ENCODE measurements at places on chromosomes 3 and 15.
A peak's percentile ranks its signal among the peaks of the same experiment; 100 is the strongest.

DNA sequence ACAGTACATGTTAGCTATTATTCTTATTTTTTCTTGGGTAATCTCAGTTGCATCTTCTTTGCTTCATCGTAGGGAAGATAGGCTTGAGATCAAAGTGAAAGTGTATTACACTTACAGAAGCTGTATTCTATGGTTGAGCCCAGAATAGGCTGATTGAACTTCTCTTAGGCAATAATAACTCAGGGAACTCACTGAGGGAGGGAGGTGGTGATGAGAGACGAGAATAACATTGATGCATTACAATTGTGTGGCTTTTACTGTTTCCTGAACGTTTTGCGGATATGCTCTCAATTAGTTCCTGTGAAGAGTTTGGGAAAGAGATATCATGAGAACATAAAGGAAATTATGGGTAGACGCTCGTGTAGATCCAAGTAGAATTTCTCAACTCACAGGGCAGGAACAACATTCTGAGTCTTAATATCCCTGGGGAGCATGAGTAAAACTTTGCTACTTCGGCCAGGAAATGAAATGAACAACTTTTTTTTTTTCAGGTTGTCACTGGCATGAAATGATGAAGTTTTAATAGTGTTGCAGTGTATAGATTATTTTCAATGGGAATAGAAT lies 302.2 kb downstream of the TUSC7 start:
- DNase-seq, result no peak

GRCh38 chr3:182527745-182528144 lies 265.6 kb upstream of the ATP11B start:
- no peak for DNase-seq

DNA sequence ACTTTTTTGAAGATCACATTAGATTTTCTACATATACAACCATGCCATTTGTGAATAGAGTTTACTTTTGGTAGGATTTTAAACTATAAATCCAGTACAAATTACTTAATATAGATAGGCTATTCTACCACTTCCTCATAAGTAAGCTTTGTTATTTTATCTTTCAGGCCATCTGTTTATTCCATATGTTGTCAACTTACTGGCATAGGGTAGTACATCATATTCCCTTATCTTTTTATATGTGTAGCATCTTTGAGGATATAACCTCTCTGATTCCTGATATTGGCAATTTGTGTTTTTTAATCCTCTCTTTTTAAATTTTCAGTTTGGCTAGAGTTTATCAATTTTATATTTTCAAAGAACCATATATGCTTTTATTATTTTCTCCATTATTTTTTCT lies 515.4 kb downstream of the DIPK2A start:
- no peak for DNase-seq

DNA sequence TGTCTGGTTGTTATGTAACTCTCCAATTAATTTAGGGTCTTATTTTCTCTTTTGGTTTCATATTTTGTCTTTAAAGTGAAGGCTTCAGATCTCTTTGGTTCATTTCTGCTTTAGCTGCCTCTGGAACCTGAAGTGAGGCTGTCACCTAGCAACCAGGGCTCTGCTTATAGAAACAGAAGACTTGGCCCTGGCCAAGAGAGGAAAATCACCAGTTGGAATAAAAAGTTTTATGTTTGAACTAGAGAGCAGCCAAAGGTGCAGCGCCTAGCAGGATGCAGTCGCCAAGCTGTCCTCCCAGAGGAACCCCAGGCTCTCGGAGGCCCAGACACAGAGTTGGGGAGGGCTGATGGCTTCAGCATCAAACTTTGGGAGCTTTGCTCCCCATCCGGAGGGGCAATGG lies 41.1 kb downstream of the LYZL4 start:
- DNase-seq, result no peak

DNA sequence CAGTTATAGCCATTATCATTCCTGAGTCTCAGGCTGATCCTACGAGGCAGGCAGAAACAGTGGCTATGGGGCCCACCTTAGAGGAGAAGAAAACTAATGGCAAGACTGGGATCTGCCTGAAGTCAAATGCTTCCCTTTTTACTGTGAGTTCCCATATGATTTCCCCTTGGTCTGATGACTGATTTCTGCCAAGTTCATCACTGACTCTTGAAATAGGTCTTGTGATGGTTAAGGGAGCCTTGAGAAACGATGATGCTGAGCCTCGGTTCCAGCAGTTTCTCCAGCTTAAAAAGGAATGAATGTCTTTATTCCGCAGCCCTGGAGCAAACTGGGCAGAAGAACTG lies 29.4 kb upstream of the LDHAL6B start:
- DNase-seq, result no peak

GRCh38 chr15:90113166-90113565 lies 10.9 kb upstream of the IDH2 start:
- DNase-seq, result no peak

- DNase-seq, result no peak
Observed at GRCh38 chr15:31116423-31117030, 15.0 kb upstream of the TRPM1 start.

- no peak for DNase-seq
Observed at GRCh38 chr3:100545371-100545770, 53.0 kb downstream of the TMEM45A start.

DNA sequence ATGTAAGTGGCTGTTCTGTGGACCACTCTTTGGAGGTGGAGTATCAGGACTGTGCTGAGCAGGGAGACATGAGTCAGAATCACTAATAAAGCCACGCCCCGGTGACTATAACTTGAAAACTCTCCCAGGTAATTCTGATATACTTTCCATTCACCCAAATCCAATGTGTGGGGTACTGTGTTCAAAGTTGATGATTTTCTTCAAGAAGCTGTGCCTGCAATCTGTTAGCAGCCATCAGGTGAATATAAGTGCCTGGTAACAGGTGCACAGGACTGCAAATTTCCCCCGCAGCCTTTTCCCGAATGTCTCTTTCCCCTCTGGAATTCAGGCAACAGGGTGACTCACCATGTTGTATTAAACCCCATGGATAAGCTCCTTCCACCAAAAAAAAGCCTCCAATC lies 17.0 kb downstream of the MAGI1 start:
- peak; percentile 39 for DNase-seq

DNA sequence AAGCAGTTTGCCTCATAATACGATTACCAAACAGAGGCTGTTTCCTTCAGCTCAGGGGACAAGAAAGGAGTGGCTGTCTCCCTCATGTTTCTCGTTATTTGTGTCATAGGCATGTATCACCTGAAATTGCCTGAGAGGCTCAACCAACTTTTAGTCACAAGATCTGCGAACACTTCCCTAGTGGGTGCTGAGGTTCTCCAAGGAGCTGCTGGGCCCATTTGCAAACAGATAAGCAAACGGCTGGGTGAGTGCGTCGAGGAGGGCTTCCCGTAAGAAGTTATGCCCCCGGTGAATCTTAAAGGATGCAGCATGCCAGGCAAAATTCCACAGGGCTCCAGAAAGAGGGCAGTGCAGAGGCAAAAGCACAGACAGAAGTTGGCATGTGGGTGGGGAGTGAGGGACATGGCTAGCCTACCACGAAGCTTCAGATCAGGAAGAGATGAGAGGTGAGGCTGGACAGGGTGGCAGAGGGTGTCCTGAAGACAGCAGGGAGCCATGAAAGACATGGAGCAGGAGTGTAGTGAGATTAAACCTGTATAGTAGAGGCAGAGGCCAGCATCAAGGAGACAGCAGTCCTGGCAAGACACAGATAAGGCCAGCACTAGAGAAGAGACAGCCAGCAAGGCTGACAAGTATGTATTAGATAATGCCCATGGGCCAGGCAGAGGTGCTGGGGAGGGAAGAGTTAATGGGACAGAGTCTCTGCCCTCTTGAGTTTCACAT lies 4.0 kb upstream of the GP9 start:
- DNase-seq, result no peak

DNA sequence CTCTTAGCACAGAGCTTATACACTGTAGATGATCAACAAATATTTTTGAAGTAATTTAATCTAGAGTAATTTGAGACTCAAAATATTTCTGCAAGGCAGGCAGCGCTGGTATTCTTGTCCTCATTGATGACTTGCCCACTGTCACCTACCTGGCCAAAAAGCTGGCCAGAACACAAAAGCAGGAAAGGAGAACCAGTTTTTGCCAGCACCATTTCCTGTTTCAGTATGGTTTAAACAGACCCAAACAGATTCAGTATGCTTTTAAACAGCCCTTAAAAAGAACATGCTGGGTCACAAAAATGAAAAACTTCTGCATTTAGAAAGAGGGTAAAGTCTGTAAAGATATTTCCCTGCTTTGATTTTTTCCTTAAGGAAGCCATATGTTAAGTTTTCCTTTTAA lies 42.3 kb upstream of the ZNF280D start:
- no peak for DNase-seq

DNA sequence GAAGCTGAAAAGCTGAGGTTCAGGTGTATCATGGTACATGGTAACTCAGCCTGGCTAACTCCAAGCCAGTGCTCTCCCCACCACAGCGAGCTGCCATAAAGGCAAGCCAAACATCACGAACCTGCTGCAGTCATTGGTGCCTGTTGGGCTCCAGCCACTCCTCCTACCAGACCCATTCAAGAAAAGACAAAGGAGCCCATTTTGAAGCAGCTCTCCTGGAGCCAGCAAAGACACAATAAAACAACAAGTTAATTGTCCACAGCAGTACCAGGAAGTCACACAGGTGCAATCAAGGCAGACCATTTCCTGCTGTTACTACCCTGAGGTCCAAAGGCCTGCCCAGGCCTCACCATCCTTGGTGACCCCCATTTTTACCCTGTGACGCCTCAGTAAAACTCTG lies 77.6 kb downstream of the DAPK2 start:
- DNase-seq, result no peak

DNA sequence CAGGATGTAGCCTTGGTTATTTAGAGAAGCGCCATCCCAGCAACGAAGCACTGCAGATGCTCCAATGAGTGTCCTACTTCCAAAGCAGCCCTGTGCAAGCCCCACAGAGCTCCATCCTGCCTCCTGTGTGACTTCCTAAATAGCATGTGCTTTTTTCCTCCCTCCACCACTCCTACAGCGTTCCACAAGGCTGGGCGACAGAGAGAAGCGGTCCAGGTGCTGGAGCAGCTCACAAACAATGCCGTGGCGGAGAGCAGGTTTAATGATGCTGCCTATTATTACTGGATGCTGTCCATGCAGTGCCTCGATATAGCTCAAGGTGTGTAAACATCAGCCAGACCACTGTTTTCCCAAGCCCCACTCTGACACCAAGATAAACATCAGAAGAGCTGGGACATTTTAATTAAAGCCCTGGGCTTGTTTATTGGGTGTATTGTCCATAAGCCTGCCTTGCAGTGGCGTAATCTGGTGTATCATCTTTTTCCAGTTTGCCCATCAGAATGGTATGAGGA lies 22.2 kb upstream of the RHO start:
- no peak for DNase-seq

DNA sequence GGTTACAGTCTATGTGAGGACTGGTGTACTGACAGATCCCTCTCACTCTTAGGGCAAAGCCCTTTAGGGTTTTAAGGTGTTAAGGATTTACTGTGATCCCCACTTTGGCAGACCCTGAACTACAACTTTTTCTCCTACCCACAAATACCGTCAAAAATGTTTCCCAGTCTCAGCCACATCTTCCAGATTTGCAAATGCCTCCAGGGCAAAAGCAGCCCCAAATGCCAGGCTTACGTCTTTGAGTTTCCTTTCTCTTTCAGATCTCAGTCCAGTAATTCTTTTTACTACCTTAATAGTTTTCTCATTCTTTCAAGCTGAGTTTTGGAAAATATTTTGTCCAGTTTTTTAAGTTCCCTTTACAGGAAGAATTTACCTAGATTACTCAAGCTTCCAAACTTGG lies 13.4 kb upstream of the ITGA11 start:
- no peak for DNase-seq

DNA sequence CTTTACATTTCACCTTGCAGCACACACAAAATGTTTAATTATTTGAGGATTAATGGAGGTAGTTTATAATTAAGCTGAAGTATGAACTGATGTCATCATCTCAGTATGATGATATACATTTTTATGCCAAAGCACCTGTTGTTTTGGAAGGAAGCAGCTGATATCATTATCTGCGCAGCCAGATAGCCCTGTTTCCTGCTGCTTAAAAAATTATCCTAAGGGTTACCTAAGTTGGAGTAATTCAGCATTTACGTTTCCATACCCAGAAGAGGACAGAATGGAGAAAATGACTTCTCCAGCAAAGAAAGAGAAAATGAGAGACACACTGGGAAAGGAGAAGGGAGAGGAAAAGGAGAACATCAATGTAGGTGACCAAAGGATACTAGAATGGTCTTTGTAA lies 370.3 kb upstream of the PLSCR5 start:
- no peak for DNase-seq

- no peak for DNase-seq
Observed at GRCh38 chr15:70351391-70351790, 253.7 kb upstream of the TLE3 start.

GRCh38 chr3:72261566-72262564 lies 476.9 kb upstream of the PROK2 start:
- DNase-seq, result no peak

DNA sequence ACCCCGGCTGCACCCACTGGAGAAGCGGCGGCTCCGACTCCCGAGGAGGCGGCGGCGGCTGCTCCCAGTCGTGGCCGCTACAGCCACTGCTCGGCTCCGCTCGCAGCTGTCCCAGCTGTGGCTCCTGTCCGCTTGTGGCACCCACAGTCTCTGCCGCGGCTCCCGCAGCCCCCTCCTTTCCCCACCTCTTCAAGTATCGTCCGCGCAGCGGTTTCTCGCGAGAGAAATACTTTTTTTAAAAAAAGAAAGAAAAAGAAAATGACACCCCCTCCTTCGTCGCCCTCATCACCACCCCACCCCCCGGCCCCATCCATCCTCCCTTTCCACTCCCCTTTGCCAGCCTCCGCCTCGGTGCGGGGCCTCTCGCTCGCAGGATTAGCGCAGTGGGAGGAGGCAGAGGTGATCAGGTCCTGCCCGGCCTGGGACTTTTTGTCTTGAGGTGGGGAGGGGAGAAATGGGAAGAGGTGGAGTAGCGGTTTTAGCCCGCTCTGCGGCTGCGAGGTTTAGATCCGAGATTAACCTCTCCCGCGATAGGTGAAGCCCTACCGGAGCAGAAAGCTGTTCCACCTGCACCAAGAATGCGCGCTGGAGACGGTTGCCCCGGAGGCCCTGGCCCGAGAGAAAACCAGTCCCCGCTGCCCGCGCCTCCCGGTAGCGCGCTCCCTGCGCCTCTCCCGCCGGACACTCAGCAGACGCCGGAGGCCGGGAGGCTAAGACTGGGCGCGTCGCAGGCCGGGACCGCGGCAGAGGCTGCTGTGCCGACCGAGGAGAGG lies at the start of gene FBN1:
FBN1 (minus strand) TSS at position 152 of the 773 bp plus-strand sequence. CDS start 940 bp downstream, outside the sequence.
- DNase-seq, result peak; percentile 47

DNA sequence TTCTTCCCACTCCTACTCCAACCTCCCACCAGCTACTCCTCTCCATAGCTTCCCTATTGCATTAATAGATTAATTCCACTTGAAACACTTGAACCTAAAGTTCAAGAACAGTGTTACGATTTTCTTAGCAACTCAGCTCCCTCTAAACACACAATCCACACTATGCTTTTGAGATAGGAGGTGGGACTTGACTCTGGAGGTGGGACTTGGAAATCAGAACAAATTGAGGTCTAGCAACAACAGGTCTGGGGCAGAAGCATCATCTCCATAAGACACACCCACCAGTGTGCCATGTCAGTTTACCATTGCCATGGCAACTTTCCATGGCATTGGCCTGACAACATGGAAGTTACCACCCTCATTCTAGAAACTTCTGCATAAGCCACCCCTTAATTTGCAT lies 336.5 kb upstream of the ALCAM start:
- no peak for DNase-seq

- DNase-seq, result no peak
Observed at GRCh38 chr3:158788446-158788845, 13.4 kb upstream of the MFSD1 start.
